ENCODE measurements at places on chromosomes 4 and X.

DNA sequence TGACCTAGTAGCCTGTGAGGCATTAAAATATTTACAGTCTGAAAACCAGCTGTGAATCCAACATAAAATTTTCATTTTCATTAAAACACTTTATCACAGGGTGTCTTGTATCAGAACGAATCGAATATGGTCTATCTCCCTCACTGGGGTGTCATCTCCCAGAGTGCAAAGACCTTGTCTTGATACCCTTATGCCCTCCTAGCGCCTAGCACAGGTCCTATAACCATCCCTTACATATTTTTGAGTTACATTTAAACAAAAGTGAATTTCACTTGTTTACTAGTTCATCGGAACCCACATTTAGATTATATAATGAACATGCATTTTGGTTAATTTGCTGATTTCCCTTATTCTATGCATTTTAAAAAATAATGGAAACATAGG, 14.0 kb downstream of the DIPK2B start:
- no peak for DNase-seq

GRCh38 chr4:53307819-53308780, 57.8 kb downstream of the SCFD2 start:
- DNase-seq: no peak

- DNase-seq: no peak
These were observed 74.2 kb downstream of the PRKX start for GRCh38 chrX:3639236-3639635.

GRCh38 chrX:15971696-15972095, 117.1 kb upstream of the AP1S2 start:
- no peak for DNase-seq

All from stimulated activated CD4-positive, alpha-beta T cell treated with anti-CD3 and anti-CD28 coated beads, Interleukin-1b, Interleukin-23, amount 100 ng/mL, for 4 hours (primary cell).